ENCODE measurements at places on chromosomes 11 and 22.
A peak's percentile ranks its signal among the peaks of the same experiment; 100 is the strongest.

- peak; percentile 80 for DNase-seq
These were observed 130.4 kb downstream of the SLC1A2 start for GRCh38 chr11:35288817-35289541.

DNA sequence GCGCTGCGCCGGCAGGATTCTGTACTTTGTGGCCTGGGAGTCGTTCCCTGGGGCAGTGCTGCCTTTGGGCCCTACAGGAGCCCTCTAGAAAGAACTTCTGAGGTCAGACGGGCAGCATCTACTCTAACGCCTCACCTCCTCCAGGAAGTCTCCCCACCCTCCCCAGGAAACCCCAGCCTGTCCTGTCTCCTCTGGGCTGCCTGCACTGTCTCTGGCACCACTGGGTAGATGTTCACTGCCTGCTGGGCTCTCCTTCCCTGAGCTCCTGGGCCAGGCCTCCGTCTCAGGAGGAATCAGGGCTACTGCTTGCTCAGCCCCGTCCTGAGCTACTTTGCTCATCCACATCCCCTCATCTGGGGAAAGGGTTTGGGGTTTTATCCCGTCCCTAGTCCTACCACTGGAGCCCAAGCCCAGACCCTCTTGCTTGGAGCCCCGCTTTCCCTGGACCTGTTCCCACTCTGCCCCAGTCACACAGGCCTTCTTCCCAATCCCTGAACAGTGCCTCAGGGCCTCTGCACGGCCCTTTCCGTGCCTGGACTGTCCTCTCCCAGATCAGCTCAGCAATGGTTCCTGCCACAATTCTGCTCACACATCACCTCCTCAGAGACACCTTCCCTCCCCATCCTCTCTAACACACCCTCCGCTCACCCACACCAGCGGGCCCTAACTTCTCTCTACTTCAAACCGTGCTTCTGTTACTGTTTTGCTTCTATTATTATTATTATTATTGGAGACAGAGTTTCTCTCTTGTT lies 11.3 kb upstream of the TREH start:
- DNase-seq: no peak

GRCh38 chr22:46541536-46541935 lies 4.1 kb upstream of the CELSR1 start:
- no peak for DNase-seq

GRCh38 chr11:67437809-67438157 lies 301 bp upstream of the PTPRCAP start:
- no peak for DNase-seq

DNA sequence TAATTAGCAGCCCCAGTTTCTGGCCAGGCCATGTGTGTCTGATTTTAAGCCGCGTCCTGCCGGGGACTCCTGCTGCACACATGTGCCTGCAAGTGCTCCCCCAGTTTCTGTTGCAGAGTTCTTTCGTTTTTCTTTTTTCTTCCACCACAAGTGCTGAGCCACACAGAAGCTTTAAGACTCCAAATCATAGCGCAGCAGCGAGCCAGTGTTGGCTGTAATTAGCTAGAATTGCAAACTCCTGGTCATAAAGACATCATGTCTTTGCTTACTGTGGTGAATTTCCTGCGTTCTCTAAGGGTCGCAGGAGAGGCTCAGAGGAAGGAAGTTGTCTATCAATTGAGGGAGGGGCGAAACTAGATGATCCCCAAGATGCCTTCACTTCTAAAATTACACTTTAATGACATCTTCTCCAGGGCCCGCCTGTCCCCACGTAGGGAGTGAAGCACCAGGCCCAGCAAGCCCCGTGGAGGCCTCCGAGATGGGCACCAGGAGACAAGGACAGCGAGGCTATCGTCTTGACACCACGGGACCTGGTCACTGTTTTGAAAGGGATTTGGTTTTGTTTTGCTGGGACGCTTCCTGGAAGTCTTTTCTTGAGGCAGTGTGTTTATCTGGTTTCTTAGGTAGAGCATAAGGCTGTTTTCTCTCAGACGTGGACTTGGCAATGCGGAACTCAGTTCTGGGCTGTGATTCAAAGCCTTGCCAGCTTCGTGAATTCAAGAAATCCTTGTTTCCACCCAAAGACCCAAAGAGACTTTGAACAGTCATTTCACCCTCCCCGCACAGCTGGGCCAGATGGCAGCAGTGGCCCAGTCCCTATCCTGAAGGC lies 71.8 kb downstream of the UBASH3B start:
- no peak for DNase-seq

DNA sequence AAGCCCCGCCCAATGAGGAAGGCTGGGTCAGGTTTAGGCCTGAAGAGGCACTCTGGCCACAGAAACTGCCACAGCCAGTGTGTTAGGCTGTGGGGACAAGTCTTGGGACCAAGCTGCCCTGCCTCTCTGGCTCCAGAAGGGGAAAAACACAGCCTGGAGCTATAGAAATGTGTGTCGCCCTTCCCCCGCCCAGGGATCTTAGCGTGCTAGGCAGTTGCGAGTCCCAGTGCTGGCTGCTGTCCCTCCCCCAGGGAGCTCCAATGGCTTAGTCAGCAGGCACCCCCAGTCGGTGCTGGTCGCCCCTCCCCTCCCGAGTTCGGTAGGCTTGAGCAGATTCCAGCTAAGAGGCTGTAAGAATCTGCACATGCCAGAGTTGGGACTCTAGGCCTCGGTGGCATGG lies 99.5 kb upstream of the API5 start:
- no peak for DNase-seq

GRCh38 chr11:36230779-36231699 lies 58.2 kb downstream of the COMMD9 start:
- peak; percentile 66 for DNase-seq

DNA sequence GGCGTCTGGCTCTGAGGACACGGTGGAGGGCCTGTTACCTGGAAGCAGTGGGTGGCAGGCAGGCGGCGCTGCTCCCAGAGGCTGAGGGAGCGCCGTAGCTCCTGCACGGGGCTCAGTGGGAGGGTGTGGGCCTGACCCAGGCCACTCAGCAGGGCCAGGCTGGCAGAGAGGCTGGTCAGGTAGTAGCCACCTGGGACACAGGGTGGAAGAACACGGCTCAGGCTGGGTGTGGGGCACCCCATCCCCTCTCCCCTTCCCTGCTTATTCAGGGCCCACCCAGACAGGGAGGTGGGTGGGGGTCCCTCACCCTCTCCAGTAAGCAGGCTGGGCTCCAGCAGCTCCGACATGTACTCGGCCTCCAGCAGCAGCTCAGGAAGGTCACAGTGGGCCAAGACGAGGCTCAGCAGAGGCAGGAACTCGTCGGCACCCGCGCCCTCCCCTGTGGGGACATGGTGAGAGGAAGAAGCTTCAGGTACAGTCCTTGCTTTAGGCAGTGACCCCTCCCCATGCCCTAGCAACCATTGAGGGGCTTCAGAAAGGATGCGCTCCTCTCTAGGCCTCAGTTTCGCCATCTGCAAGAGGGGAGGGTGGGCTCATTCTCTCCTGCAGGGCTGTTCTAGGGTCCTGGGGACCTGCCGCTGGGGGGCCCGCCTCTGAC lies 2.9 kb downstream of the RIN1 start:
- no peak for DNase-seq
